CD4-positive, alpha-beta T cell (primary cell): ENCODE measurements at places on chromosomes 13 and 19. TPM values are rescaled to one million over a fixed set of nuclear protein-coding genes. Genes with fewer than 3 reads are reported as not detected.
A peak's percentile ranks its signal among the peaks of the same experiment; 100 is the strongest.

DNA sequence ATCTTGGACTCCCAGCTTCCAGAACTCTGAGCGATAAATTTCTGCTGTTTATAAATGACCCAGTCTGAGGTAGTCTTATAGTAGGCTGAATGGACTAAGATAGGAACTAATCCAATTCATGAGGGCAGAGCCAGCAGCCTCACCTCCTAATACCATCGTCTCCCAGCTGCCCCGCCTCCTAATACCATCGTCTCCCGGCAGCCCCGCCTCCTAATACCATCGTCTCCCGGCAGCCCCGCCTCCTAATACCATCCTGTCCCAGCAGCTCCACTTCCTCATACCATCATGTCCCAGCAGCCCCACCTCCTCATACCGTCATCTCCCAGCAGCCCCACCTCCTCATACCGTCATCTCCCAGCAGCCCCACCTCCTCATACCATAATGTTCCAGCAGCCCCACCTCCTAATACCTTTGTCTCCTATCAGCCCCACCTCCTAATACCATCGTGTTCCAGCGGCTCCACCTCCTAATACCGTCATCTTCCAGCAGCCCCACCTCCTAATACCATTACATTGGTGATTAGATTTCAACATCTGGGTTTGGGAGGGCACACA, 2.4 kb upstream of the ARGLU1 start:
- no peaks in the 10 kb centered on the region for H3K27me3 ChIP-seq
- peak; percentile 70 for DNase-seq
- no peak overlapping the region for H3K27ac ChIP-seq
- no peak overlapping the region for H3K4me3 ChIP-seq

Gene C5AR1
- total RNA-seq, result 5.8 TPM

DNA sequence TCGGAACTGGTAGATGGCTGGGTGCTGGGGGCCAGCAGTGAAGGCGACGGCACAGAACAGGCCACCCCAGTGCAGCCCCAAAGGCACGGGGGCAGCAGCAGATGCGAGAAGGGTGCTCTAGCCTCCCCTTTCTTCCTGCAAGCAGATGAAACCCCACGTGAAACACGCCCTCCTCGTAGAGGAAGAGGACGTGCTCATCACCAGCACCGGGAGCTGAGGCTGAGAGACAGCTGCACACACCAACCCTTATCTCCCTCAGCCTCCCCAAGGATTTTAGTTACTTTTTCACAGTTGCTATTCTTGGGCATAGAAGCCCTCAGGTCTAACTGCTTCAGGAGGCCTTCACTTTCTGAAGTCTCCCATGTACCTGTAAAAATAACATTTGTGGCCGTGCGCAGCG, 11.9 kb downstream of the ZNF787 start:
- no peak overlapping the region for H3K27ac ChIP-seq
- H3K4me3 ChIP-seq, result no peak overlapping the region
- H3K4me1 ChIP-seq, result peaks cover 74% of the 10 kb centered on the region

DNA sequence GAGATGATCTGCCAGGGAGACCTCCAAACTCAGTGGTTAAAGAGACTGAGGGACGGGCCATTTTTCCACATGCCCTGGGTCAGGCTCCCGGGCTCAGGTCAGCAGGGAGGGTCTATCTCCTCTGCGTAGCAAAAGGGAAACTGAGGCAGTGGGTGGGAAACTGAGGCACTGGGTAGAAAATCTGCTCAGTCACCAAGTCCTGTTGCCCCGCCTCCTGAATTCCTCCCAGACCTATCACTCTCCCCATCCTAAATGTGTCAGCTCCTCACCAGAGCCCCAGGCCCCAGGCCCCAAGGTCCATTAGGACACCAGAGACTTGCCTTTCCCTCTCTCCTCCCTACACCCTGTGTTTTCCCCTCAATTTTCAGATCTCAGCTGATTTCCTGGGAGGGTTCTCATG, 2.4 kb downstream of the CD320 start:
- H3K4me3 ChIP-seq, result no peak overlapping the region
- peaks cover 25% of the 10 kb centered on the region for H3K36me3 ChIP-seq
- H3K4me1 ChIP-seq, result peaks cover 47% of the 10 kb centered on the region
- no peak for DNase-seq
- no peaks in the 10 kb centered on the region for H3K27me3 ChIP-seq

DNA sequence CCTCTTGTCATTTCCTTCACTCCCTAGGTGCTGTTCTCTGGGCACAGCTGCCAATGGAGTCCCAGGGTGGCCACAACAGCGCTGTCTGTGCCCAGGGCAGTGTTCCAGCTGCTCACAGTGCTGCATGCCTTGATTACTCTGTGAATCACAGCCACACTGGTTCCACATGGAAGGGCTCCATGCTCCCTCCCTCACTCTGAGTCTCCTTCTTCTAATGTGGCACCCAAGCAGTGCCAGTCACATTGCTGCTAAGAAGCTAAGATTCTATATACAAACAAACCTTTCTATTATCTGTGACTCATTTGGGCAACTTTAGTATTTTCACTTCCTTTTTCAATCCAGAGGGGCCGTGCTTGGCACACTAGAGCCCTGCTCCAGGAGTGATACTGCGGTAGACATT, 248.7 kb downstream of the TDRD3 start:
- H3K27me3 ChIP-seq, result no peaks in the 10 kb centered on the region
- H3K4me3 ChIP-seq, result no peak overlapping the region
- no peak for DNase-seq
- H3K27ac ChIP-seq, result no peak overlapping the region

GRCh38 chr13:24921003-24921402, 157.0 kb downstream of the RNF17 start:
- H3K27me3 ChIP-seq, result no peaks in the 10 kb centered on the region
- H3K4me1 ChIP-seq, result peaks cover 5% of the 10 kb centered on the region
- no peak overlapping the region for H3K27ac ChIP-seq
- no peak for DNase-seq
- H3K36me3 ChIP-seq, result no peaks in the 10 kb centered on the region

- no peaks in the 10 kb centered on the region for H3K36me3 ChIP-seq
- H3K4me1 ChIP-seq, result no peaks in the 10 kb centered on the region
- H3K27me3 ChIP-seq, result no peaks in the 10 kb centered on the region
- H3K27ac ChIP-seq, result no peak overlapping the region
- H3K4me3 ChIP-seq, result no peak overlapping the region
Observed at GRCh38 chr19:28118235-28118634, 1094.7 kb downstream of the UQCRFS1 start.

Gene GPC6
- total RNA-seq, result not detected

- no peak for DNase-seq
- no peaks in the 10 kb centered on the region for H3K27me3 ChIP-seq
- no peaks in the 10 kb centered on the region for H3K36me3 ChIP-seq
Observed at GRCh38 chr13:23957981-23958380, 60.7 kb upstream of the C1QTNF9B start.

- H3K4me1 ChIP-seq, result peaks cover 4% of the 10 kb centered on the region
- no peaks in the 10 kb centered on the region for H3K27me3 ChIP-seq
- no peak overlapping the region for H3K4me3 ChIP-seq
- DNase-seq, result no peak
- H3K36me3 ChIP-seq, result peaks cover 56% of the 10 kb centered on the region
- H3K27ac ChIP-seq, result no peak overlapping the region
Observed at GRCh38 chr19:17562097-17562496, 6.6 kb downstream of the COLGALT1 start.

Gene GAS6
- 1.0 TPM for total RNA-seq

GRCh38 chr13:44685641-44686040, 109.5 kb upstream of the TSC22D1 start:
- no peaks in the 10 kb centered on the region for H3K36me3 ChIP-seq
- no peak overlapping the region for H3K4me3 ChIP-seq
- no peak for DNase-seq
- no peaks in the 10 kb centered on the region for H3K27me3 ChIP-seq
- no peak overlapping the region for H3K27ac ChIP-seq
- H3K4me1 ChIP-seq, result no peaks in the 10 kb centered on the region

GRCh38 chr13:74205313-74205690, 71.1 kb upstream of the KLF12 start:
- no peak for DNase-seq
- no peaks in the 10 kb centered on the region for H3K4me1 ChIP-seq
- H3K27ac ChIP-seq, result no peak overlapping the region
- no peaks in the 10 kb centered on the region for H3K36me3 ChIP-seq
- H3K27me3 ChIP-seq, result no peaks in the 10 kb centered on the region

DNA sequence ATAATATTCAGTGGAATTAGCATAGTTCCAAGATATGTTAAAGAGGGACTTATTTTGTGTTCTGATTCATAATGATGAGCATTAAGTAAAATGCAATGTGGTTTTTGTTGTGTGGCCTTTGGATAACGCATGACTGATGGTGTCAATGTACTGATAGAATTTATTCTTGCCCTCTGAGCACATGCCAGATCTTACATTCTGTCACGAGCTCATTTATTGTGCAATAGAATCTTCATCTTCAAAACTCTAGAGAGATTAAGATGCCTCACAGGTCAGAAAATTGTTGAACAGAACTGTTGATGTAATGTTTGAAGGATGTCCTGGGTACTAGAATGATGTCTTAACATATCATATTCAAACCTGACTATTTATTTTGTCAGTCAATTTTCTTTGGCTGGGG, 148.0 kb upstream of the HTR2A start:
- no peak overlapping the region for H3K27ac ChIP-seq
- DNase-seq, result no peak
- no peaks in the 10 kb centered on the region for H3K27me3 ChIP-seq
- H3K36me3 ChIP-seq, result no peaks in the 10 kb centered on the region

Gene CYP2A7
- not detected for total RNA-seq

Gene IGSF23
- total RNA-seq, result not detected

Gene IFNL3
- not detected for total RNA-seq

Gene DIRAS1
- not detected for total RNA-seq

Gene NKPD1
- 0.73 TPM for total RNA-seq

GRCh38 chr19:3720349-3720917, 12.2 kb downstream of the TJP3 start:
- peaks cover 14% of the 10 kb centered on the region for H3K27me3 ChIP-seq
- no peaks in the 10 kb centered on the region for H3K36me3 ChIP-seq
- no peak for DNase-seq

Gene KLF1
- not detected for total RNA-seq

DNA sequence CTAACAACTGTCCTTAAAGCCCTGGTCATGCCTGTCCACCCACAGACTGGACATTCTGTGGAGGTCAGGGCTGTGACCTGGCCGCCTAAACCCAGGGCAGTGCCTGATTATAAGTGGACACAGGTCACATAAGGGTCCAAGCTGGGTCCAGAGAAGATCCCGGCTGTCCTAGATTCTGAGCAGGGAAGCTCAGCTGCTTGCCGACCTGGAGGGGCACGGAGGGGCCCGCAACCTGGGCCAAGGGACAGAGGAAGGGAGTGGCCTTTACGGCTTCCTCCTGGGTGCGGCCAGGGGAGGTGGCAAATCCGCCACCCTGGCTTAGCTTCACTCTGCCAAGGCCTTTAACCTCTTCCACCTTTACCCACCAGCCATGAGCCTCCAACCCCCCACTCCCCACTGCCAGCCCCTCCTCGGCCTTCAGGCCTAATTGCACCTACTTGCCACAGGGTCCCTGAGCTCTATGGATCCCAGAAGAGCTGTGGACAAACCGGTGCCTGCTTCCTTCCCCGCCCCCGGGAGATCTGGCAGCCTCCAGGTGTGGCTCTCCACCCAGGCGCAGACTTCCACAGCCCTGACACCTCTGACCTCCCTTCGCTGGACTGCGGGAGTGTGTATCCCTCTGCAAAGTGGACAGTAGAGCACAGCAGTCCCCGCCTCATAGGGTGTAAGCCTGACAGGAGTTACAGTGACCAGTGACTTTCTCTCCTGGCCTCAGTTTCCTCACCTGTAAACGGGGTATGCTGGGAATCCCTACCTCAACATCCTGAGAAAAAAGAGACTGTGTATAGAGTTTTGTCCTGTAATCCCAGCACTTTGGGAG, 1.7 kb downstream of the CD320 start:
- H3K36me3 ChIP-seq, result peaks cover 31% of the 10 kb centered on the region
- peak overlapping the region; percentile 40 for H3K27ac ChIP-seq
- no peaks in the 10 kb centered on the region for H3K27me3 ChIP-seq
- H3K4me1 ChIP-seq, result peaks cover 47% of the 10 kb centered on the region
- peak overlapping the region; percentile 67 for H3K4me3 ChIP-seq
- no peak for DNase-seq

Gene PINLYP
- not detected for total RNA-seq

DNA sequence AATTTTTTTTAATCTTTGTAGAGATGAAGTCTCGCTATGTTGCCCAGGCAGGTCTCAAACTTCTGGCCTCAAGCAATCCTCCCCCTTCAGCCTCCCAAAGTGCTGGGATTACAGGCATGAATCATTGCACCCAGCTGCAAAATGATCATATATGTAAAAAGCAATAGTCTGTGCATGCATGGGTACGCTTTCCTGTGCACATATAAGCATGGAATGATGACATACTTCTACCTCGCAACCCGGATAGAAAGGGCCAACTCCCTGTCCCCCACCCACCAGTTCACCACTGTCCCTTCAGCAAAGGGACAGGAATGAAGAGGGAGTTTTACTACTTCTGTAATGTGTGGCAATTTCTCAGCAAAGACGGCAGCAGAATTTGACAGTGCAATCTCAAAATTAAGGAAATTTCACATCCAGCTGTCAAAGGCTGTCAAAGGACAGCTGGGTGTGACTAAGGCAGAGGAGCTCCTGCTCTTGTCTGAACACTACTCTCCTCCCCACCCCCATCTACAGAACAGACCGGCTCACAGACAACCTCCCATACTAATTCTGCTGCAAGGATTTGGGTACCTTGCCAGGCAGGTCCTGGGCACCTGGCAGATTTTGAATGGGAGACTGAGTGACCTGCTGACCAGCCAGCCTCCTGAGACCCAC, 95.6 kb downstream of the TSHZ3 start:
- DNase-seq, result no peak
- no peak overlapping the region for H3K4me3 ChIP-seq
- no peaks in the 10 kb centered on the region for H3K27me3 ChIP-seq
- no peak overlapping the region for H3K27ac ChIP-seq
- H3K4me1 ChIP-seq, result no peaks in the 10 kb centered on the region

DNA sequence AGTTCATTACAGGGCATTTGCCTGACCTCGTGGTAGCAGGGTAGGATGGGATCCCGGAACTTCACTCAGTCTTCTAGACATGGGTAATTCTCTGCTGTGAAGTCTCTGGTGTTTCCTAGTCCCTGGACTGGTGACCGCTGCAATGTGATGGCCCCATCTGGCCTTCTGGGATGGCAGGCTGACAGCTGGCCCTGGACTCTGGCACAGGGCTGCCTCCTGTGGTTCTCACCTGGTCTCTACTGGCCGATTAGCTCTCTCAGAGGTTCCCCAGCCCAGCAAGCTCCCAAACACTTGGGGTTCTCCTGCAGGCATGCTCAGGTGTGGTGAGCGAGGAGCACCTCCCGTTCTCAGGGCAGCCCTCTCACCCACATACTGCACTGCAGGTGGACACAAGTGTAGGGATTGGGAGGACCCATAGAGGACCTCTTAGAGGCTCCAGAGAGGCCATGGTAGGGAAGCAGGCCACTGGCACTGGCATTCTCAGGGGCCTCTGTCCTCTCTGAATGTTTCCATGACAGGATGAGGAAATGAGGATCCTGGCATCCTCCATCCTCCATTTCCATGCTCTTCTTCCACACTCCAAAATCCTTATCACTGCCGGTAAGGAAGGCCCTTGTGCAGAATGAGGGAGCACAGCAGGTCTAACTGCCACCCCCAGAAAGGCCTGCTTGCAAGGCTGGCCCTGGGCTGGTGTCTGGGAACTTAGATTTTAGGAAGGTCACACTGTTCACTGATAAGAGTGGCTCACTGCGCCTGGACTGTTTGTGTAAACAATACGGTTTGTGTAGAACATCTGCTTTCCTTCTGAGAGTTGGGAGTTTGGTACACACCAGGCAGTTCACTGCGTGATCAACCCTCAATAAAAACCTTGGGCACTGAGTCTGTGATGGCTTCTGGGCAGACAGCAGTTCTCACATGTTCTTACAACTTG, 31.5 kb upstream of the FARP1 start:
- no peaks in the 10 kb centered on the region for H3K27me3 ChIP-seq
- no peak overlapping the region for H3K4me3 ChIP-seq
- H3K27ac ChIP-seq, result no peak overlapping the region
- DNase-seq, result no peak
- H3K4me1 ChIP-seq, result no peaks in the 10 kb centered on the region
